SK-MEL-5 (cell line): ENCODE measurements at places on chromosomes 7 and 10.

DNA sequence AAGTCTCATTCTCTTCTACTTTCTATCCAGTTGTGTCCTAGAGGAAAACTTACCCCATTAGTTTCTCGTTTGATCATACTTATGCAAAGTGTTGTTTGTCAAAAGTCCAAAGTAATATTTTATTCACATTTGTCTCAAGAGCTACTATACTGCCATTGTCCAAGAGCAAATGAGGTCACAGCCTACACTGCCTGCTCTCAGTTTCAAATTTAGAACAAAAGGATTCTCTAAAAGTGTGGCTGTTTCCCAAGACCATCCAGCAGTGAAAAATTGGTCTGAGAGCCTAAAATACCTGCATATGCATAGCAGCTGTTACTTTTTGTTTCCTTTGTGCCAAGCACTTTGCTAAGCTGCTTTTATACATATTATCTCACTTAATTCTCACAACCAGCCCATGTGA is 439.5 kb upstream of the NFE2L3 start:
- no peak for DNase-seq

DNA sequence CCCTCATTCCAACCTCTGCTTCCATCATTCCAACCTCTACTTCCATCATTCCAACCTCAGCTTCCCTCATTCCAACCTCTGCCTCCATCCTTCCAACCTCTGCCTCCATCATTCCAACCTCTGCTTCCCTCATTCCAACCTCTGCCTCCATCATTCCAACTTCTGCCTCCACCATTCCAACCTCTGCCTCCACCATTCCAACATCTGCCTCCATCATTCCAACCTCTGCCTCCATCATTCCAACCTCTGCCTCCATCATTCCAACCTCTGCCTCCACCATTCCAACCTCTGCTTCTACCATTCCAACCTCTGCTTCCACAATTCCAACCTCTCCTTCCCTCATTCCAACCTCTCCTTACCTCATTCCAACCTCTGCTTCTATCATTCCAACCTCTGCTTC is 30.3 kb downstream of the CCDC71L start:
- no peak for DNase-seq

DNA sequence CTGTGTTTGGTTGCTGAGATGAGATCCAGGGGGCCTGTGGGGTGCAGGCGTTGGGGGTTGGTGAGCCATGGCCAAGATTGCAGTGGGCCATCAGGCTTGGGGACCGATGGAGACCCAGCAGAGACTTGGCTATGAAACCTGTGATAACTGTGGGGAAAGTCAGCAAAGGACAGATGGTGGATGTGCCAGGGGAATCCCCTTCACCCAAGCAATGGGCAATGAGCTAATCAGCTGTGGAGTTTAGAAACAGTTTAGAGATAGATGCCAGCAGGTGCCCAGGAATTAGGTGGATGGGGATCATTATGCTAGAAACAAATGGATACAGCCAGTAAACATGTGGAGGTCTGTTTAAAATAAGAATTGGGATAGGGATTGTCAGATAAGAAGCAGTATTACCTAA is 151.4 kb upstream of the FERD3L start:
- DNase-seq: no peak

DNA sequence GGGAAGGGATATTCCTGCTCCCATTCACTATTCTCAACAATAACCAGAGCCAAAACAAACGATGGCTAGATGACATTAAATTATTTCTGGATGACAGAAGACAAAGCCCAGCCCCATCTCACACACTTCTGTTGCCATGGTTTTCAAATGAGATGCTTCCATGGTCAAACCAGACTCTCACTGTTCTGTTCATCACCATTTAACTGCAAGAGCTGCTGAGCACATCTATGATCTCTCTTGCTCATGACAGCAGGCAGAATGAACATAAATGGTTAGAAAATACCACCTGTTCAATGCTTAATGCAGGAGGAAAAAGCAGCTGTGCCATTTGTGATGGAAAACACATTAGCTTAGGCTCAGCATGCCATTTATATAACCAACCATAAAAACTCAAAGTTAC is 758.6 kb upstream of the ZWINT start:
- no peak for DNase-seq

DNA sequence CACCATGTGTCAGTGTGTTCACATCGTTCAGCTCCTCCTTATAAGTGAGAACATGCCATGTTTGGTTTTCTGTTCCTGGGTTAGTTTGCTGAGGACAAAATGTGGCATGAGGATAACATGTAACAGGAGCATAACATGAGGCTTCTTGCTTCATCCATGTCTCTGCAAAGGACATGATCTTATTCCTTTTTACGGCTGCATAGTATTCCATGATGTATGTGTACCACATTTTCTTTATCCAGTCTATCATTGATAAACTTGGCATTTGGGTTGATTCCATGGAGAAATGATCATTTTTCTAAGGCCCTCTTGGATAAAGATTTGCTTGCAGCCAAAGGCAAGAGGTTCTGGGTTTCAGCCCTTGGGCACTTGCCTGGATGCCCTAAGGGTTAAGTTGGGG is 128.5 kb upstream of the ZEB1 start:
- no peak for DNase-seq

DNA sequence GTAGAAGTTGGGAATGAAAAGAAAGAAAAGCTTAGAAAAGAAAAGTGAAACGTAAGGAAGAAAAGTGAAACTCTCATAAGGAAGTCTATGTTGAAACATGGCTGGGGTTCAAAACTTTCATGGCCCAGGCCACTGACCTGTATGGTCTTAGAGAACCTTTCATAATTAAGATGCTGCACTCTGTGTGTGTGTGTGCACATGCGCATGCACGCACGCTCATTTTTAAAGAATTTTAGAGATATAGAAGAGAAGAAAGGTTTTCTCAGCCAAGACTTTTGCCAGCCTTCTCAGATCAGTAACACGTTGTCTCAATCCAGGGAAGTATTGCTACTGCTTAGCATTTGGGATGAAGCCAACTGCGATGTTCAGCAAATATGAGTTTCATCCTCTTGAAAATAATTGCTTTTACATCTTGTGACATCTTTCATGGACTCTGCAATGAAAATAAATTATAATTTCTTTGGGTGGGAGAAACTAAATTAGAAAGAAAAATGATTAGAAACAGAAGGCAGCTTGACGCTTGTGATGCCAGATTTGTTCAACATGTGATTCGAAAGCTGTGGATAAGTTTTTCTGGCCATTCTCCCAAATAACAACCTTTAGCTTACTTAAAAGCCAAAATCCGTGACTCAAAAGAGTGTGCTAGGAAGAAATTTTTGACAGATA is 16.2 kb upstream of the SLC26A4 start:
- no peak for DNase-seq

DNA sequence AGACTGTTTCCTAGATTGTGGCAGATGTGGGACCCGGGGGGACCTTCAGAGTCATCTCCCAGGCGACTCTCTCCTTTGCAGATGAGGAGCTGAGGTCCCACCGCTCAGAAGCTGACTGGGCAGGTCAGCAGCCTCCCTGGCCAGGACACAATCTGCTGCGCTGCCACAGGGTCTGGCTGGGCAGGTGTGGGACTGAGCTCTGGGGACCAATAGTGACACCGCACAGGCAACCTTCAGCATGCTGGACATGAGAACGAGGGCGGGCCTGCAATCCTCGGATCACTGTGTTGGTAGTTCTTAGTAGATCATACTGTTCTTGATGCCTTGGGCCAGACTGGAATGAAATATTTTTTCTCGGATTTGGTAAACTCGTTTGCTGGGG is 20.5 kb upstream of the CRYGN start:
- DNase-seq: no peak
